ENCODE measurements at places on chromosomes 6 and 20. TPM values are rescaled to one million over a fixed set of nuclear protein-coding genes. Genes with fewer than 3 reads are reported as not detected.

MARCKS gene
- 380 TPM for total RNA-seq

DCDC2 gene
- not detected for total RNA-seq

UNC93A gene
- total RNA-seq: not detected

ANKRD6 gene
- total RNA-seq: 20.5 TPM

PRKN gene
- total RNA-seq: 3.2 TPM
